GM23248 (cell line): ENCODE measurements at places on chromosomes 16 and 17. TPM values are rescaled to one million over a fixed set of nuclear protein-coding genes. Genes with fewer than 3 reads are reported as not detected.
A peak's percentile ranks its signal among the peaks of the same experiment; 100 is the strongest.

DNA sequence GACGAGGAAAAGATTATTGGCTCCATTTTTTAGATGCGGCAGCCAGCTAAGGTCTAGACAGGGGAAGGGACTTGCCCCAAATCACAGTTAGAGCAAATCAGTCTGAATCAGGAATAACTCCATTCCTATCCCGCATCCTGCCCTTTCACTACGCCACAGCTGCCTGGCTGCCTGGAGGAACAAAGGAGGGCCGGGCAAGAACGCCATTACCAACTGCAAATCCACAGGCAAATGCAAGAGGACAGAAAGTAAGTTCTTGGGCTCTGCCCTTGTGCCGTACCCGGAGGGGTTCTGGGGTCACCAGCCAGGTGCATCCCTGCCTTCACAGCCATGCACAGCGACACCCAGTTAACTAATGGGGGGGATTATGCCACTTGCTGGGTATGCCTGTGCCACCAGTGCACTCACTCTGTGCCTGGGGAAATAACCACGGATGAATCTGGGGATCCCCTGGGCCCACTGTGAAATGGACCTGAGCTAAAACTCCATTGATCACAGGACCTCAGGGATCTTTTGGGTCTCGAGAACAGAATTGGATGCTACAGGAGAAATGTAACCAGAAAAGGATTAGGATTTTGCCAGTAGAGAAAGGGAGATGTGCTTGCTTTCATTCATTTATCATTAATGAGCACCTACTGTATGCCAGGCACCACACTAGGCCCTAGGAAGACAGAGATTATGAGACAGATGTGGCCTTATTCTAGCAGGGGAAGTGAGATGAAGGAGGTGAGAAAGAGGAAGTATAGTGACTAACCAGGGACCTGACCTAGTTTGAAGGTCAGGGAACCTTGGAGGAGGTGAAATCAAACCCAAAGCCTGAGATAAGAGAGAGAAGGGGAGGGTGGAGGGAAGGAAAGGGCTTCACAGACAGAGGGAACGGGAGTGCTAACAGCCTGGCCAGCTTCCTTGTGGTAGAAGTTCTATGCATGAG is 17.7 kb downstream of the BCL7C start:
- H3K4me3 ChIP-seq, result peak overlapping the region; percentile 100
- peak; percentile 57 for DNase-seq

- H3K27me3 ChIP-seq, result peaks cover 19% of the 10 kb centered on the region
- no peak overlapping the region for H3K4me3 ChIP-seq
- H3K4me1 ChIP-seq, result no peaks in the 10 kb centered on the region
- H3K27ac ChIP-seq, result no peak overlapping the region
- no peak for DNase-seq
Observed at GRCh38 chr17:28421787-28422305, 15.8 kb upstream of the SLC46A1 start.

Gene CCT6B
- total RNA-seq, result 2.2 and 2.9 TPM in 2 replicates

Gene SLC13A5
- total RNA-seq, result 0.76 TPM in 1 of 2 replicates, not detected in the other

DNA sequence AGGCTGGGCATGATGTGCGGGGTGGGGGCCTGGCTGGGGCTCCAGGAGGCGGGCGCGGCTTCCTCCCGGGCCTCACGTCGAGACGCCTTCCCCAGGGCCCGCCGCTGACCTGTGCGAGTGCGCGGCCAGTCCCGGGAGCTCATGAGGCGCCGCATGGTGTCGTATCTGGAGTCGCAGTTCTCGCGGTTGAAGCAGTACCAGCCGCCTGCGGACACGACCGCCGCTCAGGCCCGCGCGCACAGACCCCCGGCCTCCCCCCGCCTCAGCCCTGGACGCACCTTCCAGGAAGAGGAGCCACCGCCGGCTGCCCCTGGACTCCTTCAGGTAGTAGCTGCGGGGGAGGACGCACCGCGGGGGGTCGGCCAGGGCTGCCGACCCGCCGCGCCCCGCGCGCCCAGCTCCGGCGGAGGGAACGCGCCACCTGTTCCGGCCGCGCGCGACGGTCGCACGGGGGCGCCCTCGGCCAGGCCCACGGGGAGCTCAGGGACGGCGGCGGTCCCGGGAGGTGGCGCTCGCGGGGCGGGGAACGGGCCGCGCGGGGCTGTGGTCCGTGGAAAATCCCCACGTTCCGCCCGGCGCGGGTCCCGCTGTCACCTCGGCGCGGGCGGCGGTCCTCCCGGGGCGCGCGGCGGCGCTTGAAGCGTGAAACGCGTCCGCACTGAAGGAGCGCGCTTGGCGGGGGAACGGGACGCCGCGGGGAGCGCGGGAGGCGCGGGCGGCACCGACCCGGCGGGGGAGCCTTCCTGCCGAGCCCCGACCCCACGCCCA is 1.4 kb downstream of the NOTUM start:
- peak overlapping the region; percentile 34; the same call in 1 of the 2 replicates for H3K4me3 ChIP-seq
- DNase-seq, result peak; percentile 73
- H3K27ac ChIP-seq, result no peak overlapping the region
- no peaks in the 10 kb centered on the region for H3K36me3 ChIP-seq
- peaks cover 20% of the 10 kb centered on the region for H3K27me3 ChIP-seq

DNA sequence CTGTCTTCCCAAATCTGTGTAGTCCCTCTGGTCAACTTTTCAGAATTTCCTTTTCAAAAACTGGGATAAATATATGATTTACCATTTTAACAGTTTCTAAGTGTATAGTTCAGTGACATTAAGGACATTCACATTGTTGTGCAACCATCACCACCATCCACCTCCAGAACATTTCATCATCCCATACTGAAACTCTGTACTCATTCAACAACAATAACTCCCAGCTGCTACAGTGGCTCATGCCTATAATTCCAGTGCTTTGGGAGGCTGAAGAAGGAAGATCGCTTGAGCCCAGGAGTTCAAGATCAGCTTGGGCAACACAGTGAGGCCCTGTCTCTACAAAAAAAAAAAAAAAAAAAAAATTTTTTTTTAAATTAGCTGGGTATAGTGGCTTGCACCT is 131.0 kb downstream of the AATF start:
- no peaks in the 10 kb centered on the region for H3K27me3 ChIP-seq
- H3K36me3 ChIP-seq, result no peaks in the 10 kb centered on the region
- no peaks in the 10 kb centered on the region for H3K4me1 ChIP-seq
- H3K27ac ChIP-seq, result no peak overlapping the region
- DNase-seq, result peak; percentile 60

DNA sequence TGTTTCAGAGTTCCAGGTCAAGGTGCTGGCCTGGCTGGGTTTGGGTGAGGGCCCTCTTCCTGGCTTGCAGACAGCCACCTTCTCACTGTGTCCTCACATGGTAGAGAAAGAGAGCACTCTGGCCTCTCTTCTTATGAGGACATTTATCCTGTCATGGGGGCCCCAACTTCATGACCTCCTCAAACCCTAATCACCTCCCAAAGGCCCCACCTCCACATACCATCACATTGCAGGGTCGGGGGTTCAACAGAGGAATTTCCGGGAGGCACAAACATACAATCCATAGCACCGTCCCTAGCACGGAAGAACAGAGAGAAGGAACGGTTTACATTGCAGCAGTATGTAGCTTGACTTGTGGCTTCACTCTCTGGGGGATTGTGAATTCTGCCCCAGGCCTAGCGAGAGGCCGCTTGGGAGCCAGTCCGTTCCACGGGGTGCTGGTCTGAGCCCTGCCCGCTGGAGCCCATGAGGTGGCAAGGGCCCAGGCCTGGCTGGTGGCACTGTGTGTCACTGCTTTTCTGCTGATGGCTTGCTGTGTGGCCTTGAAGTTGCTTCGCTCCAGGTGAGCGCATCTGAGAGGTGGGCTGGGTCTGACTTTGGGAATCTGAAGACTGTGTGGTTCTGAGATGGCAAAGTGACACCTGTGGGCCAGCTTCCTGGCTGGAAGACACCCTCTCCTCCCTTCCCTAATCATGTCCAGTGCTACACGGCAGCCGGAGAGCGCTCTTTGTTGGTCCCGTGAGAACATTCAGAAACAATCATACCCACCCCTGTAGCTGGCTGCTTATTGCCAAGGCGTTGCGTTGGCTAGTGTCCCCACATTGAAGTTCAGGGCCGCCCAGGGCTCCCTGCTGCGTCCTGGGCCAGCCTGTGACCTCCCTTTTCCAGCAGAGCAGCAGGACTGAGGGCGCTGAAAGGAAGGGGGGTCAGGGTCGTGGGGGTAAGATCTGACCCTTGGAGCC is 98.3 kb downstream of the CMIP start:
- DNase-seq, result no peak
- no peak overlapping the region for H3K27ac ChIP-seq
- no peak overlapping the region for H3K4me3 ChIP-seq

Gene SLC5A2
- not detected in 2 replicates for total RNA-seq

- no peak overlapping the region for H3K4me3 ChIP-seq
- no peaks in the 10 kb centered on the region for H3K4me1 ChIP-seq
- H3K27ac ChIP-seq, result no peak overlapping the region
- H3K36me3 ChIP-seq, result no peaks in the 10 kb centered on the region
Observed at GRCh38 chr16:77943801-77944200, 78.5 kb upstream of the CLEC3A start.

- H3K36me3 ChIP-seq, result peaks cover 75% of the 10 kb centered on the region
- H3K4me3 ChIP-seq, result no peak overlapping the region
- no peaks in the 10 kb centered on the region for H3K4me1 ChIP-seq
- no peak for DNase-seq
- H3K27ac ChIP-seq, result 0 out of 2 replicates have a peak overlapping the region, but pooled peaks have one; percentile 3
- no peaks in the 10 kb centered on the region for H3K27me3 ChIP-seq
Observed at GRCh38 chr17:48930435-48930873, 14.2 kb downstream of the SNF8 start.

Gene CCL13
- total RNA-seq, result not detected in 2 replicates
